ENCODE measurements at places on chromosomes 7 and 10.

DNA sequence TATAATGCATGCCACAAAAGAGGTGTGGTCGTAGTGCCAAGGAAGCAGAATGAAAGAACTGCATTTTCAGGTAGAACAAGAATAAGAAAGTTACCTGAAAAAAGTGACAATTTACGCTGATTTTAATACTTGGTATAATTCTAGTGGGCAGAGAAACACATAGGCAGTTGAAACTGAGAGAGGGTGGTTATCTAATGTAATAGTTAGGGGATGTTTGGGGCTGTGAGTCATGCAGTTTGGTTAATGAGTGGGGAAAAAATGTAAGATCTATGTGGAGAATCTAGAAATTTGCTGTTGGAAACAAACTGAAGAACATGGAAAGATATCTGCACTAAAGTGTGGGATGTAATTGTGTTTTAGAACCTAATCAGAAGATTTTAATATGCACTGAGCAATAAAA lies 33.7 kb downstream of the ZNF37A start:
- DNase-seq: no peak

- no peak for DNase-seq
Measured at GRCh38 chr7:88985295-88985694, 189.8 kb upstream of the TEX47 start.

DNA sequence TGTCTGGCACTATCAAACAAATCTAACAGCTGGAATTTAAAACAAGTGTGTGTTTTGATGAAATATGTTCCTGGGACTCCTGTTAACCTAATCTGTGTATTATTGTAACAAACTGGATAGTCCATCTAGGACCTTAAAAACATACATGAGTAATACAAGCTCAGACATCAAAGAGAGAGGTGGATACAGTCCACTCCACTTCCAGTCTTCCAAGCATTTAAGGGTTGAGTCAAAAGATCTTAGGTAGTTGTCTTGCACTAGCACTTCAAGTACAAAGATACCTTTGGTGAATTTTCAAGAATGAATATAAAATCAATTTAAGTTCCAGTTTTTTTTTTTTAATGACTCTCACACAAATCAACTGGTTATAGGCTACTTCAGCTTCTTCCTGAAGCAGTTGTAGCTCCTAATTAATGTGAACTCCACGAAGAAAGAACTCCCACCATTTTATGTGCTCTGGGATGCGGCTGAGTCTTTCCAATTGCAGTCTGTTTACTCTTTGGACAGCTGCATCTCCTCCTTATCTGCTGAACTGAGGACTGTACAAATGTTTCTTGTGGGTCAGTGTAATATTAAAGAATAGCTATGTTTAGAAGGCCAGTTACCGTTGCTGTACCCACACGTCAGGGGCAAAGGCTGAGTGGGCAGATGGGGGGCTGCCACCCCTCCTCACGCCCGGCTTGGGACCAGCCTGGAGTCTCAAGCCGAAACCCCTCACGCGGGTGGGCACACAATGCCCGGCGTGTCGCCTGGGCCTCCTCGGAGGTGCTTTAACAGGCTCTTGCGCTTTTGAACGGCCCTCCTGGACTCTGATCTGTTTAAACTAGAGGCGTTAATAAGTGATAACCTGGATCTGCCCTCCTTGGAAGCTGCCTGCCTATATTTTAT lies 2.9 kb upstream of the IGF2BP3 start:
- no peak for DNase-seq

DNA sequence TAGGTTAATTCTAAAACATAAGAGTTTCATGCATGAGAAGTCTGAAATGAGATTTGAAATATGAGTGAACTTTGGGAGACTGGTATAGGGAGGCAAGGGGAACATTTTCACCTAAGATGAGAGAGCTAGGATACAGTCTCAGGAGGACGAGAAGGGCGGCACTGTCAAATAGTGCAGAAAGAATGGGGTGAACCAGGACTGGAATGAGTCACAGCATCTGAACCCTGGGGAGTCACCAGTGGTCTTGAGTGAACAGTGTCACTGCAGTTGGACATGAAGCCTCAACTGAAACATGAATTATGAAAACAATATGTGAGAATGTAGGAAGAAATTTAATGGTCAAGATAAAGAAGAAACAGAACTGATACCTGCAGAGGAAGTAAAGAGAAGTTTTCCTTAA lies 33.8 kb downstream of the GNG11 start:
- DNase-seq: no peak

DNA sequence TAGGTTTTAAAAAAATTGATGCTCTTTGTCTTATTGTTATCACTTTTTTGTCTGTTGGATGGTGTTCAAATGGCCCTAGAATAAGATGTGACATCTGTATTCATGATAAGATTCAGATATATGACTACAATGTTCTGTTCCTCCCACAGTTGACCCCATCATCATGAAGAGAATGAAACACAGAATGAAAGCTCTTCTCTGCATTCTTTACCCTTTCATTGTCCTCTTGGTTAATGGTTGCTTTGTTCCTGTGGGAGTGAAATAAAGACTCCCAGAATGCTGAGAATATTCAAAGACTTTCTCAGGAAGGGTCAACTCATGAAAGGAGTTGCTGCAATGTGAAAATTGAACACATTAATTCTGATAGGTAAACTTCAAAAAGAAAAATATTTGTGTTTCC lies 1015.8 kb downstream of the SORCS3 start:
- no peak for DNase-seq

GRCh38 chr7:80207501-80207900 lies 72.9 kb downstream of the GNAI1 start:
- no peak for DNase-seq

DNA sequence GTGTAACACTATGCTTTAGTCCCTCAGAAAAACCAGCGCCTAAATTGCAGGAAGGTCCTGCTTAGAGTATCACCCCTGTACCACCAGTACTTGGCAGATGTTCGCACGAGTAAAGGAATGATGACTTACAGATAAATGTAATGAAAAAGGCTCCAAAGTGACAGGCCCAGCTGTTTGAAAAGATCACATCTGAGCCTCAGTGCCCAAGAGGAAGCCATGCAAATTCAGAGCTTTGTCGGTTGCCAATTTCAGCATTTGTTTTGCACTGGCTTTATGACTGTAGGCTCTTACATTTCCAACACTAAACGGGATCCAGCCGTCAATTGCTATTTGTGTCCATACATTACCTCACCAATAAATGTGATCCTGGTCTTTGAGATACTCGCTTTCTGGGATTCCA lies 60.6 kb upstream of the GAD2 start:
- DNase-seq: no peak

GRCh38 chr7:74230446-74231231 lies 20.8 kb downstream of the LAT2 start:
- no peak for DNase-seq

DNA sequence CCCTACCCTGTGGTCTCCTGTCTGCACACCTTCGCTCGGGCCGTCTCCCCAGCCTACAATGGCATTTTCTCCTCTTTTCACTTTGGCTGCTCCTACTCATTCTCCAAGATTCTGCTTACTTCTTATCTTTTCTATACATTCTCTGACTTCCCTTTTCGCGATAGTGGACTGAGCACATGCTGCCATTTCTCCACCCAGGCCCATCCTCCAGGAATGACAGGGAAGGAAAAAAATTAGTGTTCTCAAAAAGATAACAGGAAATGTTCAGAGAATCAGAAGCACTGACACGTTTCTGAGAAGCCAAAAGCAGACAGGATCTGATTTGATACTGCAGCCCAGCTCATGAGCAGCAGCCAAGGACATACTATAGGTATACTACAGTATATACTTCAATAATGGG lies 6.4 kb upstream of the ANXA11 start:
- DNase-seq: no peak

- no peak for DNase-seq
Measured at GRCh38 chr10:70302292-70302691, 18.5 kb upstream of the NPFFR1 start.

GRCh38 chr7:83751217-83751616 lies 102.3 kb upstream of the SEMA3E start:
- no peak for DNase-seq

GRCh38 chr7:36261019-36261754 lies 108.1 kb downstream of the EEPD1 start:
- DNase-seq: no peak

DNA sequence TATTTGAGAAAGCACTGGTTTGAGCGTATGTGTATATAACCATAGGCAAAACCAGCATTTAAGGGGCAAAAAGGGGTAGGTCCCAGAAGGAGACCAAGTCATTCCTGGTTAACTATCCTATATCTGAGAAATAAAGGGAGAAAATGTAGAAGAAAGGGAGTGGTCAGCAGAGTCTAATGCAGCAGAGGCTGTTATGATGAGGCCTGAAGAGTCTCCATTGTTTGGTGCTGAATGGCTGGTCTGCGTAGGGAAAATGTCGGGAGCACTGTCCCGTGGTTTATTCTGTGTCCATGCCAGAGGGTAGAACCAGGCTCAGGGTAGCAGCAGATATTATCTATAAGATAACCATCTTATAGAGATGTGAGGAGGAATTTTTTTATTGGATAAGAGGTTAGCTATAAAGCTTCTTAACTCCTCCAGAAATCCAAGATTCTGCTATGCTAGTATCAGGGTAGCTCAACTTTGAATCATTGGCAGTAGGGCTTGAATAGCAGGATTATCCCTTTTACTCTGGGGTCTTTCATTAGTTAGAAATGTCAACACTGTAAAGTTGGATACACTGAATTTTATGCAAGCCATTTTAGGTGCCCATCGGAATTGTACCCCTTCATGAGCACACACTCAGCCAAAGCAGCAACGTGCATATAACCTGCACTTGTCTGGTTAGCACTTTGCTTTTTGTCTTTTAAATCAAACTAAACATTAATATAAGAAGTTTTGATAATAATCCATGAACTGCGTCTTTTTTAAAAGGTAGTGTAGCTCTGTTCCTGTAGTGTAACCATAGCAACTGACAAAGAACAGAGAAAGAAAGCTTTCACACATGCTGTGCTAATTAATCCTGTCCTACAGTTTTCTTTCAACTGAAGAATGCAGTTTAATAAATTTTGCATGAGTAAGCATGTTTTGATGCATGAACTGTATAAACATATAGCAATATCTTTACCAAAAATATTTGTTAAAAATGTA lies 312.0 kb upstream of the FZD1 start:
- DNase-seq: no peak

- no peak for DNase-seq
Measured at GRCh38 chr7:37705976-37706375, 22.4 kb downstream of the GPR141 start.

GRCh38 chr7:103664577-103664976 lies 218.6 kb upstream of the SLC26A5 start:
- no peak for DNase-seq

GRCh38 chr7:42843205-42843800 lies 68.6 kb downstream of the C7orf25 start:
- DNase-seq: no peak

DNA sequence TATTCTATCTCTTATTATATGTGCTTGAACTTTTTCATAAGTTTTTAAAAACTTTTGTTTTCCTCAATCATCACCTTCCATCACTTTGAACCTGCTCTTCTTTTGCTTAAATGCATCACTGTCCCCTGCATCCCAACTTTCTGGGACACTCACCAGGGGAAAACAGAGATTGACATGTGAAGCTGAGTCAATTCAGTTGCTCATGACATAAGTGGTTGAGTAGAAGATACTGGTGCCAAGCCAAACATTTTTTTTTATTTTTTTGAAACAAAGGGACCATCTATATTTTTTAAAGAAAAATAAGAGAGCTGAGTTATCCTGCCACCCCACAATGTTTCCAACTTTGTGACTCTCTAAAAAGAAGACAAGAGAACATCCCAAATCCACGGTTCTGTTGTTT lies 61.8 kb upstream of the AHR start:
- DNase-seq: no peak

- no peak for DNase-seq
Measured at GRCh38 chr7:117875566-117875965, 2.3 kb upstream of the CTTNBP2 start.

GRCh38 chr7:94178230-94178629 lies 174.1 kb upstream of the BET1 start:
- DNase-seq: no peak

DNA sequence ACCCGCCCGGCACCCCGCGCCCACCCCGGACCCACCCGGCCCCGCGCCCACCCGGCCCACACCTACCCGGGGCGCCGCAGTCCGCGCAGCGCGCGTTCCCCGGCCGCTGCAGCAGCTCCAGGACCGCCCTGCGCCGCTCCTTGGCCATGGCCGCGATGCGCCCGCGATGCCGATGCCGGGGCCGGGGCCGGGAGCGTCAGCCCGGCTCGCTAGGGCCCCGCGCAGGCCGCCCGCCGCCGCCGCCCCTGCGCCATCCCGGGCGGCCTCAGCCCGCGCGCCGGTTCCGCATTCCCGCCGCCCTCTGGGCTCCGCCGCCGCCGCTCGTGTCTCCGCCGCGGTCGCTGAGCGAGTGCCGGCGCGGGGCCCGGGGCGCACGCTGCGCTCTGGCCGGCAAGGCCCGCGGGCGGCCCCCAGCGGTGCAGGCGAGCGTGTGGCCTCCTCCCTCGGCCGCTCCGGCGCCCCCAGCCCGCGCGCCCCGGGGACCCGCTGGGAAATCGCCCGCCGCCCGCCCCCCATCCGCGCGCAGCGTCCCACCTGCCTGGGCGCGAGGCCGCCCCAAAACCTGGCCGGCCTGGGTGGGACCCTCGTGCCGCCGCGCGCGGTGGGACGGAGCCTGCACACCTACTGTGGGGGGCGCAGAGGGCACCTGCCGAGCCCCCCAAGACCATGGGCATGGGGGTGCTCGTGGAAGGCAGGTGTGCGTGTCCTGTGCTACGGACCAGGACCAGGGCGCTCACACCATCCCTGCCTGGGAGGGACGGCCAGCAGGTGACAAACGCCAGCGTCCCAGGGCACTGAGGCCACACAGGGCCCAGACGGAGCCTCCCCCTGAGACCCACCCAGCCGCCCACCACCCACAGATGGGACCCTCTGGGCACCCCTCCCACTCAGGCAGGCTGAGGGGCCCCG lies at the start of gene ADAP1:
Gene ADAP1 (minus strand): TSS at position 351 of the 909 bp plus-strand sequence. CDS start 203 bp downstream, at position 148.
- DNase-seq: peak; percentile 76

DNA sequence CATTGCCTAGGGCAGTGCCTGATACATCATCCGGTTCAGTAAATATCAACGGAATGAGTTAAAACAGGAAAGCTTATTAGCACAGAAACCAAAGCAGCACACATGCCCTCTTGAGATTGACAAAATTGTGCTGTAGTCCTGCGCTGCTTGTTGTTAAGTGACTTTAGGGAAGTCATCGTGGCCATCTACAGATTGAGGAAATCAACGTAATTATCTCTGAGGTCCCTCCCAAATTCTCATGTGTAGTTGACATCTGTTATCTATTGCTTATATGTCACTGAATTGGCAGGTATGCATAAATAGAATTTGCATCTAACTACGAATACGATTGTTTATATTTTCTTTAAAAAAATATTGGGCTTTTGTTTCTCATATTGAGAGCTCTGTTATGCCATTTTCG lies 3.5 kb upstream of the GNB2 start:
- DNase-seq: no peak

DNA sequence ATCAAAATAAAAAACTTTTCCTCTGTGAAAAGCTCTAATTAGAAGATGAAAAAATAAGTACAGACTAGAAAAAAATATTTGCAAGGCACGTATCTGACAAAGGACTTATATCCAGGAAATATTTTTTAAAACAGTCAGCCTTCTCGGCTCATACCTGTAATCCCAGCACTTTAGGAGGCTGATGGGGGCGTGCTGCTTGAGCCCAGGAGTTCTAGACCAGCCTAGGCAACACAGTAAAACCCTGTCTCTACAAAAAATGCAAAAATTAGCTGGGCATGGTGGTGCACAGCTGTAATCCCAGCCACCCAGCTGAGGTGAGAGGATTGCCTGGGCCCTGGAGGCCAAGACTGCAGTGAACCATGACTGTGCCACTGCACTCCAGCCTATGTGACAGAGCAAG lies 542.8 kb downstream of the PARD3 start:
- no peak for DNase-seq

- no peak for DNase-seq
Measured at GRCh38 chr7:5598769-5599371, 175.2 kb upstream of the TNRC18 start.

- DNase-seq: no peak
Measured at GRCh38 chr7:28565980-28566379, 153.7 kb downstream of the CREB5 start.
